Right atrium auricular region (tissue), 2 donors: ENCODE measurements at places on chromosomes 1 and 21. TPM values are rescaled to one million over a fixed set of nuclear protein-coding genes. Genes with fewer than 3 reads are reported as not detected.

Gene NCF2
- total RNA-seq, result 3.2 TPM

Gene TP73
- total RNA-seq, result 0.16 TPM

Gene CBR3
- 8.2 TPM for total RNA-seq

Gene TEX38
- total RNA-seq, result not detected

GRCh38 chr21:44057960-44058651 is 46.0 kb downstream of the TRAPPC10 start:
- DNase-seq, result no peak

DNA sequence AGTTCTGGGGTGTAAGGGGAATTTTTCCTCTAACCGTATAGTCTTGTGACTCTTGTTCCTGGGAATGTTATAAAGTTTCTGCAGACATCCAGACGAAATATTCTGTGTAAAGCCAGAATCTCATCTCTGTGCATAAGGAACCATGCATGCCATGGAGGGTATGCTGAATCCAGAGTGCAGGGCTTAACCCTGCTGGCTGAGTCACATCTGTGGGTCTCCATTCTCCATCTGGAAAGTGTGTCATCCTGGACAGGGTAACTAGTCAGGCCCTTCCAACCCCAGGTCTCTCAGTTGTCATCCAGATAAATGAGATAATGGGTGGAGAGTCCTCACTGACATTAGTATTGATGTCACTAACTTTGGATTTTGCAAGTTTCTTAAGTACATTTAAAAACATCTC is 48.8 kb downstream of the ATP5PO start:
- no peak for DNase-seq

DNA sequence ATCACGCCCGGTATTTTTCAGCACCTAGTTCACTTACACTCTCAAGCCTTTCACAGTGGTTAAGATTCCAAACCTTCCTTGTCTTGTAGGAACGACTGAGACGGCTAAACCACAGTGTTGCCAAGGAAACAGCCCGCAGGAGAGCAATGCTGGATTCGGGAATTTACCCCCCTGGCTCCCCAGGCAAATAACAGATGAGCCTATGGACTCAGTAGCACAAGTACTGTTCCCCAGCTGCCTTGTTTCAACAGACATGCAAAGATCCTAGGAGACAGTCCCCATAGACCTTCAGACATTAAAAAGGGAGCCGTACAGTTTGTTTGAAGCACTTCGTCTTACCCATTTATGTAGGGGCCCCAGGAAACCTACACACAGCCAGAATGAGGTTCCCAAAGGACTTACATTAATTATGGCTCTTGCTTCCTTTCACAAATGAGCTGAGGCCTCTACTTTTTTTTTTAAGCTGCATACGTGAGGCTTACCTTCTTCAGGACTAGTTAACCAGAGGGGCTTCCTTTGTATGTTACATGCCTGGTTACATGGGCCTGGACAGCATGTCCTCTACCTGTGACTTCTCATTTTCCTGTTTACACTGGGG is 2.7 kb downstream of the SNAPIN start:
- DNase-seq, result no peak

DNA sequence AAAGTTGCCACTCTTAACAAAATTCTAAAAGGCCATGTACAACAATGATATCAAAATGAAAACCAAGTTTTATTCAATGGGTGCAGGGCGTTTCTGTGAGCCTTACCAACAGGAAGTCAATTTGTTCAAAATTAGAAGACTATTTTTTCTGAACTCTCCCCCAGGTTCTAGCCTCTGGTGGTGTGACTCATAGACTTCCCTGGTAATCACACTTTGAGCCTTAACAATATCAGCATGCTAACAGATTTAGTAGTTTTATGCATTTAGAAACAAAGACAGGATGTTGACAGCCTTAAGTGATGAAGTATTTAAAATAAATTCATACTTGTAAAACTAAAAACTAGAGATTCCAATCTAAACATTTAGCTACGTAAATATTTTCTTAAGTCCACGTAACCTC is 88.4 kb downstream of the LRRC8C start:
- DNase-seq, result no peak

GRCh38 chr1:62180639-62181038 is 14.0 kb upstream of the L1TD1 start:
- no peak for DNase-seq

DNA sequence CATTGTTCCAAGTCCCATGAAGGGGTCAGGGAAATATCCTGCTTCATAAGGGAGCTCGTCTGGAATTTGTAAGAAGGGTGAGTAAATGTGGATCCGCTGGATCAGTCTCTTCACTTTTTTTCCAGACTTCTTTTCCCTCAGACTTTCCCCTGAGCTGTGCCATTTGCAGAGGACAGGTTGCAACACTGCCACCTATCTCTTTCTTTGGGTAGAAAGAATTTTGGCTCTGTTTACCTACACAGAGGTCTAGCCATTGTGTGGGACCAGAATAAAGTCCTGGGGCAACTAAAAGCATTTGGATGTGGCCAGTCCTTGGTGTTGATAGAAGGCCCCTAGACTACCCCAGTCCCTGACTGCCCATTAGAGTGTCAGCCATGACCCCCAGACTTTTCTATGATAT is 1146.7 kb upstream of the PRMT6 start:
- DNase-seq, result no peak

DNA sequence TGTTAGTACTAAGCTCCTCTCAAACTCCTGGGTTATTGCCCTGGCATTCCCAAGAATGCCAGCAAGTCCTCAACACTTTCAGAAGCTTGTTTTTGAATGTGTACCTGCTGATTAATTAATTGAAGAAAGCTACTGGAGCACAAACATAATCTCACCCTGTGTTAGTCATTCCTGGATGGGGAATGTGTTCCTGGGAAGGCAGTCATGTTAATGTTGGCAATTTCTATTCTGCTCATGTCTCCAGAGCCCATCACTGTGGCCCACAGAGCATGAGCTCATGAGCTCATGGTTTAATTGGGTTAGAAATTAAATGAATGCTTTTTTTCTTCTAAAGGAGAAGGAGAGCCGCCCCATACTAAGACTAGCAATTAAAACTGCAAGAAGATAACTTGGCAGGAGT is 31.9 kb upstream of the KCNA3 start:
- no peak for DNase-seq

- DNase-seq, result no peak
Measured at GRCh38 chr1:44894591-44894990, 51.5 kb upstream of the PTCH2 start.
